ENCODE measurements at places on chromosomes 5 and 9.
A peak's percentile ranks its signal among the peaks of the same experiment; 100 is the strongest.

- peak overlapping the region; percentile 97 for H3K4me3 ChIP-seq
- H3K27ac ChIP-seq = no peak overlapping the region
- no peaks in the 10 kb centered on the region for H3K27me3 ChIP-seq
- no peaks in the 10 kb centered on the region for H3K4me1 ChIP-seq
Observed at GRCh38 chr5:34914671-34915138, 599 bp downstream of the RAD1 start.

DNA sequence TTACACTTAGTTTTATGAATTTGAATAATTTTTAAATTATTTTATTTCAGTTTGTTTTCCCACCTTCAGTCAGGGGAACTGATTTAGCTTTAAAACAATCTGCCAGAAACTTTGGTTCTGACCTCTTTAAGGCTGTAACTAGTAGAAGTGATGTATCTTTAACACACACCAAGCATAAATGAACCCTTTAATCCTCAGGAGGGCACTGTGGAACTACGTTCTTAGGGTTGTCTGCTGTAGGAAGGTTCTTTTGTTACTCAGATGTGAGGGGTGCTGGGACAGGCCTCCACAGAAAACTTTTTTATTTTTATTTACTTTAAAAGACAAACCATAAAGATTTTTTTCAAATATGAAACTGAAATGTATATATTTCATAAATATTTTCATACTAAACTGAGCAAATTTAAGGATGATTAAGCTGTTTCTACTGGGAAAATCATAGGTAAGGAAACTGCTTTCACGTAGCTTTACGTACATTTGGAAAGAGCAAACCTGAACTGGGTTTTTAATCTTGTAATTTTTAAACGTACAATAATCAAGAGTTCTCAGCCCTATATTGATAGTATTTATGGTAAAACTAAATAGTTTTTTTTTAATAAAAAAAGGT, 5.3 kb downstream of the KLF4 start:
- no peaks in the 10 kb centered on the region for H3K4me1 ChIP-seq
- no peak overlapping the region for H3K4me3 ChIP-seq
- H3K36me3 ChIP-seq = no peaks in the 10 kb centered on the region

DNA sequence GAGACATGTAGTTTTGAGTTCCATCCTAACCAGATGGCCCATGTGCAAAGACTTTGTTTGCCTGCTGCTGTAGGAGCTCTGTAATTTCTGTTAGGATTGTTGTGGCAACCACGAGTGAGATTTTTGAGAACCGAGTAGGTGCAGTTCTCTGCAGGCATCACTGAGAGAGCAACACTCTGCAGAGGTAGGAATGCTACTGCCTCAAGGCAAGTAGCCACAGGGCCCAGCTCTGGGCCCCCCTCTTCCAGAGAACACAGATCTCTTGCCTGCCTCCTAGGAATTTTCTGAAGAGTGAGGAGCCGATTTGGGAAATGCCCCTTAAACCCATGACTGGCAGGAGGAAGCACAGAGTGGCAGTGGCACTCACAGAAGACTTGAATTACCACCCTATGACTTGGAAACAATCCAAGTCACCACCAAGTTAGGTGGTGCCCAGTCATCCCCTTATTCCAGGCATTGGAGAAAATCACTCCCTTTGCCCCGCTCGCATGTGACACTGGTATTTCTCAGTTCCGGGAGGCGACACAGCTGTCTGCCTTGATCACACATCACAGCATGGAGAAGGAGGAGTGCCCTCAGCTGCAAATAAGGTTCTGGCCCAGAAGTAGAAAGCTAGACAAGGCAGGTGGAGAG, 52.5 kb upstream of the SLC2A8 start:
- no peak for DNase-seq
- H3K27ac ChIP-seq = no peak overlapping the region
- H3K27me3 ChIP-seq = no peaks in the 10 kb centered on the region

GRCh38 chr5:171907725-171908343, 98.6 kb downstream of the FBXW11 start:
- H3K36me3 ChIP-seq = peaks cover 12% of the 10 kb centered on the region
- H3K4me1 ChIP-seq = peaks cover 10% of the 10 kb centered on the region
- no peak overlapping the region for H3K4me3 ChIP-seq
- peak; percentile 77 for DNase-seq
- H3K27me3 ChIP-seq = no peaks in the 10 kb centered on the region

DNA sequence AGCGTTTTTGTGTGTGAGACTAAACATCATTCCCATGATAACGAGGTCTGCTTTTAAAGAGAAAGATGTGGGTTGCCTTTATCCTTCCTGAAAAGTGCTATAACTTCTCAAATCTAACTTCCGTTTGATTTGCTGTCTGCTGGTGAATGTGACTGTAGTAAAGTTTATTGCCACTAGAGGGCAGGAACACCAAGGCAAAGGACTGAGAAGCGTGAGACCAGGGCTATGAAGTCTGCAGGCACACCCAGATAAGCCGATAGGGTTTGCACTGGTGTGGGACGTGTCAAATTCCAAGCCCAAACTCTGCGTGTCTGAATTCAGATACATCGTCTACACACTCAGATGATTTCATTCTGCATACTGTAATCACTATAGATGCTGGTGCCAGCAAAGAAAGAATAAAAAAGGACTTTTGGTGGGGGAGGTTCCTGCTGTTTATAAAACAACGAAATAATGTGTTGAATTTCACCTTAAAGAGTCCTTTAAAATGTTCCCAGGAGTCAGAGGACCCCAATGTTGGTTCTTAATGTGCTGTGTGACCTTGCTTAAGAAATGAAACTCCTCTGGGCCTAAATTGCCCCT, 87.2 kb downstream of the PTTG1 start:
- peaks cover 31% of the 10 kb centered on the region for H3K27me3 ChIP-seq
- H3K36me3 ChIP-seq = no peaks in the 10 kb centered on the region
- DNase-seq = peak; percentile 85
- H3K4me1 ChIP-seq = peaks cover 9% of the 10 kb centered on the region
- no peak overlapping the region for H3K27ac ChIP-seq
- no peak overlapping the region for H3K4me3 ChIP-seq

DNA sequence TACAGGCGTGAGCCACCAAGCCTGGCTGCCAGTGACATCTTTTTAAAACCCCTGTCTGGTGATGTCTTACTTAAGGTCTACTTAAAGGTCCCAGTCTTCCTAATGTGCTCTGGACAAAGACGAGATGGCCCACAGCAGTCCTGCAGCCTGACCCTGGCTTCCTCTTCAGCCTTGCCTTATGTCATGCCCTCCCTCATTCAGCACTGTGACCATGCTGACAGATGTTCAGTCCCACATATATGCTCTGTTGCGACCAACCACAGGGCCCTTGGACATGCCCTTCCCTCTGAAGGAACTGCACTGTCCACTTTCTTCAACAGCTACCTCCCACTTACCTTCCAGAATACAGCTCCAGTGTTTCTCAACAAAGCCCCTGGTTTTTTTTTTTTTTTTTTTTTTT, 172.8 kb upstream of the PANK3 start:
- no peaks in the 10 kb centered on the region for H3K36me3 ChIP-seq
- no peaks in the 10 kb centered on the region for H3K4me1 ChIP-seq
- H3K27me3 ChIP-seq = peaks cover 6% of the 10 kb centered on the region

DNA sequence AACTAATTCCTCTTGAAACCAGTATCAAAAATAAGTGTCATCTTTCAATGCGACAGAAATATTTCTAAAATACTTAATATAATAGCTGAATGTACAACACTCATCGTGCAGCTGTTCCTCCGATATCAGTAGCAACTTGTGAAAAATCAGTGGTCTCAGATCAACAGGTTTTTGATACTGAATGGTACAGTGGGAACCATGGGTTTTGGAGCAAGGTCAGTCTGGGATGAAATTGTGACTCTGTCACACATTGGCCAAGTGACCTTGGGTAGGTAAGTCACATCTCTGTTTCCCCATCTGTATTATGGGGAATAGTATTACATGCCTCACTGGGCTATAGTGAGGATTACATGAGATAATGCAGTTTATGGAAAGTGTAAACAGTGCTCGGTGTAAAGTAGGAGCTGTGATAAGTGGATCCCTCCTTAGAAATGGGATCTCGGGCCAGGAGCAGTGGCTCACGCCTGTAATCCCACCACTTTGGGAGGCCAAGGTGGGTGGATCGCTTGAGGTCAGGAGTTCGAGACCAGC, 17.3 kb downstream of the EXOSC2 start:
- H3K27ac ChIP-seq = no peak overlapping the region
- no peaks in the 10 kb centered on the region for H3K27me3 ChIP-seq
- no peak overlapping the region for H3K4me3 ChIP-seq
- DNase-seq = no peak
- H3K4me1 ChIP-seq = no peaks in the 10 kb centered on the region

Measured in endodermal cell (in vitro differentiated cells).